ENCODE measurements at places on chromosomes 6 and 20. TPM values are rescaled to one million over a fixed set of nuclear protein-coding genes. Genes with fewer than 3 reads are reported as not detected.

The DEFB113 gene
- total RNA-seq: not detected

The TSPO2 gene
- 0.38 TPM for total RNA-seq

The CSTF1 gene
- total RNA-seq: 35.0 TPM

The GJA1 gene
- 14.6 TPM for total RNA-seq

The SLC17A2 gene
- 0.05 TPM for total RNA-seq

The ECT2L gene
- 0.09 TPM for total RNA-seq

The SERPINB6 gene
- total RNA-seq: 23.1 TPM

The BCAS1 gene
- 0.38 TPM for total RNA-seq

The MCM3 gene
- 137 TPM for total RNA-seq

The HDGFL1 gene
- total RNA-seq: not detected

The GDAP1L1 gene
- under 0.01 TPM for total RNA-seq

The EHMT2 gene
- total RNA-seq: 35.0 TPM

DNA sequence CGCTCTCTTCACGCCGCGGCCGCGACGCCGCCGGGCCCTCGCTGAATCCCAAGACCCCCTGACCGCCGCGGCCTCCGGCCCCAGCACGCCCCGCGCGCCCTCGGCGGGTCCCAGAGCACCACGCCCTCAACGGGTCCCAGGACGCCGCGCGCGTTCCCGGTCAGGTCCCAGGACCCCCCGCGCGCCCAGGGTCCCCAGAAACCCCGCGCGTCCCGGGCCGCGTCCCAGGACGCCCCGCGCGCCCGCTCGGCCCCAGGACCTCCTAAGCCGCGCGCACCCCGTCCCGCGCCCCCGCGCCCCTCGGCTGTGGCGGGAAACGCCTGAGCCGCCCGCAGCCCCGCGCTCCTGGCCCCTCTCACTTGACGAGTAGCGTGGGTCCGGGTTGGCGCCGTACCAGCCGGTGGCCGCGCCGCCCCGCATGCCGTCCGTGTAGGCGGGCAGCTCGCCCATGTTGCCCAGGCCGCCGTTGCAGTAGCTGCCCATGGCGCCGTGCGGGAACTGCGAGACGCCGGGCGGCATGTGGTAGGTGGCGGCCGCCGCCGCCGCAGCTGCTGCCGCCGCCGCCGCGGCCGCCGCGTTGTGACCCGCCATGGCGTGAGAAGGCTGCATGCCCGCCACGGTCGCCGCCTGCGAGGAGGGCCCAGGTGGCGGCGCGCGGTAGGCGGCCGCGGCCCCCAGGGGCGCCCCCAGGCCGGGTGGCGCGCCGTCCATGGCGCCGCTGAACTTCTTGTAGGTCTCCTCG lies 556 bp downstream of the NKX2-4 start:
- DNase-seq: no peak

DNA sequence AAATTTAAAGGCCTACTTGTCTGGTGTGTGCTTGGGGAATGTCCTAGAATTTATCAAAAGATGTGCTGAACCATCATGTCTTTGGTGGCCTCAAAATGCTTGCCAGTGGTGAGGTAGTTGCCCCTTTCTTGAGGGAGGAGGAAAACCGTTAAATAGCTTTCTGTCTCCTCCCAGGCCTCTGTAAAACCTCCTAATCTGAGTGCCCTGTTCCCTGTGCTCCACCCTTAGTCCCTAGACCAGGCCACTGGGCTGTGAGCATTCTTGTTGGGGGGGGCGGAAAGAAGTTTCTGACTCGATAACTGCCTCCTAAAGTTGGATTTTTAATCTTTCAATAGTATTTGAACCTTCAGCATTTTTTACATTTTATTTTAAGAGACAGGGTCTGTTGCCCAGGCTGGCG lies 23.1 kb downstream of the JARID2 start:
- DNase-seq: no peak

GRCh38 chr6:16338577-16339264 lies 100.3 kb downstream of the GMPR start:
- no peak for DNase-seq

GRCh38 chr20:15033269-15033668 lies 695.9 kb upstream of the FLRT3 start:
- no peak for DNase-seq

GRCh38 chr6:89412071-89413005 lies at the start of gene RRAGD:
RRAGD (minus strand) TSS chr6:89412273; CDS start chr6:89411993, 280 bp downstream.
- no peak for DNase-seq

GRCh38 chr6:168370310-168370991 lies 50.9 kb upstream of the DACT2 start:
- peak; percentile 3 for DNase-seq

DNA sequence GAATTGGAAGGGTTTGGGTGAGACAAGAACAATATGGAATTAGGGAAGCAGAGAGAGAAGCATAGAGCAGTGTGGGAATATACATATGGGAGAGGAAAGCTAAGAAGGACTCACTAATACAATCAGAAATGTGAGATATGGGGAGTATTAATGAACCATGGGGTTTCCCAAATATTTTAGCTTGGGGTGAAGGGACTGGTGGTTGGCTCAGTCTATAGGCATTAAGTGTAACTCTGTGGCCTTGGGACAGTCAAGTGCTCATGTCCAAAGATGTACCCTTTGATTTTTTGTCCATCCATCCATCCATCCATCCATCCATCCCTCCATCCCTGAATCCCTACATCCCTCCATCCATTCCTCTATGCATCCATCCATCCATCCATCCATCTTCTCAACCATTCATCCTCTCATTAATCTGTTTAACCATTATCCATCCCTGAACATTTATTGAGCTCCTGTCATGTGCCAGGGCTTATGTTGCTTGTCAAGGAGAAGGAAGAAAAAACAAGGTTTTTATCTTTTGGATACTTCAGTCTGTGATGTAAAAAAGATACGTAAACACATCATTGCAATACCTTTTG lies 263.4 kb upstream of the CHD6 start:
- DNase-seq: no peak

DNA sequence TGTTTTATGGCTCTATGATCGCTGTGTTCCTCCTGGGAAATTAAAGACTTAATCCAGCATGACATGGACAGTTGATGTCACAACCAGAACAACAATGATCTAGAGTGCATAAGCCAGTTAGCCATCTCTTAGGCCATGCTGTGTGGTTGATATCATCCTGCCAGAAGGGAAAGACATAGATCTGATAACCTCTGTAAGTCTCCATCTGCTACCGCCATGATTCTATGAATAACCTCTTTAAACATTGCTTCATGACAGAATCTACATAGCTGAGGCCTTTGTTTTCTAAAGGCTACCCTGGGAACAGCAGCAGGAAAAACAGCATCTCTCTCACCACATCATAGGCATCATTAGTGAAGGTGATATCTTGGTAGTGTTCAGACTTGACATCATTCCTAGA lies 117.6 kb upstream of the PHACTR1 start:
- DNase-seq: no peak

DNA sequence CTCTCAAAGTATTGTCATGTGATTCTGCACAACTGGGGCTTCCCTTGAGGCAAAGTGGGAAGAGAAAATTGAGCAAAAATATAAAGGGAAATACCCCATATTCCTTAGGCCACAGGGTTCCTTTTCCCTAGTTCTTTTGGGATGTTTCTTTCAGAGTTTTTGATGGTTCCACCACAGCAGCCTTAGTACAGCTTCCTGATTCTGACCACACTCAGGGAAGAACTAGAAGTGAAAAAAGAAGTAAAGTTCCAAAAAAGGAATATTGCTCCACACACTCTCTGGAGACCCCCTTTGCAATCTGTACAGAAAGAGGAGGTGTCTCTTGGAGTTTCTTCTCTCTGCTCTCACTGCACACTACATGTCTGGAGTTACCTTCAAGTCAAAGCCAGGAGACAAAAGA lies 27.9 kb upstream of the HLA-DQA2 start:
- no peak for DNase-seq

DNA sequence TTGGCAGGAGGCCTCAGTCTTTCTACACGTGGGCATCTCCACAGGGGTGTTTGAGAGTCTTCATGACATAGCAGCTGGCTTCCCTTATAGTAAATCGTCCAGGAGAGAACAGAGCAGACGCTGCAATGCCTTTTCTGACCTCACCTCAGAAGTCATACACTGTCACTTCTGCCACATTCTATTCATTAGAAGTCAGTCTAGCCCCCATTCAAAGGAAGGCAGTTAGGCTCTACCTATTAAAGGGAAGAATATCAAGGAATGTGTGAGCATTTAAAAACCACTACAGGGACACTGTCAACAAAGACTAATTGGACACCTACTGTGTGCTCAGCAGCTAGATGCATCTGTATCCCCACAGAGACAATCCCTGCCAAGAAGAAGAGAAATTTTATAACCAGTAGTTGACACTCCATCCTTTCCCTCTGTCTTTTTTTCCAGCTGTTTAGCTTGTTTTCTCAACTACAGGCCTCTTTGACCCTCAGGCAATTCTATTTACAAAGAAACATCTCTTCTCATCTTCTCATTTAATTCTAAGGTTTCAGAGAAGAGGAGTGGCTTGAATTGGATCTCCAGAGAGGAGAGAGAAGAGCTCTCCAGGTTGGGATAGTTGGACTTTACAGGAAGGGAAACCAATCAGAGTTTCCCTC lies 18.6 kb downstream of the ARMC12 start:
- no peak for DNase-seq

GRCh38 chr6:141492521-141493284 lies 640.0 kb upstream of the GJE1 start:
- DNase-seq: no peak

DNA sequence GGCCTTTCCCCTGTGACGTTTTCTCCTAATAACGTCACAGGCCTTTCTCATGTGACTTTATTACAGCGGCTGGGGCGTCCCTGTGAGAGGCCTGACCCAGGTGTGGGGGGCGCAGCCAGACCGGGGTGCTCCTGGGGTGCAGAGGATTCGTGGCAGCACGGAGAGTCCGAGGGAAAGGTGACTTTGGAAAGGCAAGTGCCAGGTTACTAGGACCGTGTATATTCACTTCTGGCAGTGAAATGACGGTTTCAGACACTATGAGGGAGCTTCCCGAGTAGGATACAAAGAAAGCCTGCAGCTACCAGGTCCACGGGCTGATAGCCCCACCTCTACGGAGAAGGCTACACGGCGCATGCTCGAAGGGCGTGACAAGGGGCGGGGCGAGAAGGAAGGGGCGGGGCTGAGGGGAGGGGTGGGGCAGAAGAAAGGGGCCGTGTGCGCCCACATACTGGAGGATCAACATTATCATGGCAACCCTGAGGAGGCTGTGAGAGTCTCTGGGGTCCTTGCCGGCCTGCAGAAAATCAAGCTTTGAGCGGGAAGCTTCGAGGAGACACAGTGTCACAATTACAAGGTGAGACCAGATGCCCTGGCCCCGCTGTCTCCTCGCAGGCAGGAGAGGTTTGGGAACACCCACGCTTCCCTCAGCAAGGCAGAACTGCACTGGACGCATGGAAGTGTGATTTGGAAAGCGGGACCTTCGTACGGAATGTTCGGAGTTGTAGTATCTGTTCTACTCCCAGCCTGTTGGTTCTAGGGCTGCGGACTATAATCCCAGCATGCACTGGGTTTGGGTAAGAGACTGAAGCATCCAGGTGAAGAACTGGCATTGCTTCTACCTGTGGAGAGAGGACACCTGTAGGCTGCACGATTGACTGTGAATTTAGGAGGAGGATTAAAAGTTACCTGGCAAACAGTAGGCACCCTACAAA lies 54.4 kb upstream of the ZNF337 start:
- DNase-seq: peak; percentile 53

GRCh38 chr6:47416396-47417345 lies 60.9 kb upstream of the CD2AP start:
- DNase-seq: no peak

DNA sequence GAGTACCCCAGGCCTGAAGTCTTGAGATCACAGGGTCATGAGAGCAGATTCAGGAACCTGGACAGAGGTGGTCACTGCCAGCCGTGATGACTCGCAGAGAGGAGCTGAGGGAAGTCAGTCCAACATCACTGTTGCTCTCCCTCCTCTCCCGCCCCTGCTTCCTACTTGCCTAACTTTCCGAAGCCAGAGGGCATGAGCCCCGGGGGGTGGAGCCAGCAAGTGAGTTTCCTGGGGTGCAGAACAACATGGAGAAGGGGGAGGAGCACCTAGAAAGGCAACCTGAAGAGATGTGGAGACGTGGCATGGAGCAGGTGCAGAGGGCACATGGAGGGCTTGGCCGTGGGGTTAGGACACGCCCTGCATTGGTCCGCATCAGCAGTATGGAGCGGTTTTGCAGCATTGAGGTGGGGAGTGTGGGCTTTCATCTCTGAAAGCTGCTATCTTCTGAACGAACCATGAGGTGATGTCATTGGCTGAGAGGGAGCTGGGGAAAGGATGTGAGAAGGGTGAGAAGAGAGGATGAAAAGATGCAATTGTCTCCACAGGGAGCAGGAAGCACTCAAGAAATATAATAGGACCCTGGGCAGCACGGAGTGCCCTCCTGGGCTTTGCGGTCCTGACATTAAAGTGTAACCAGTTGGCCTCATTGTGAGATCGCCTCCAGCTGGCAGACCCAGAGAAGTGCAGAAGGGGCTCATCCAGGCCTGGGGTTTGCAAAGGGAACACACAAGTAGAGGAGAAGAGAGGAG lies 25.0 kb downstream of the GDAP1L1 start:
- no peak for DNase-seq

- DNase-seq: no peak
These were observed 8.5 kb upstream of the BTN1A1 start for GRCh38 chr6:26491604-26492003.

DNA sequence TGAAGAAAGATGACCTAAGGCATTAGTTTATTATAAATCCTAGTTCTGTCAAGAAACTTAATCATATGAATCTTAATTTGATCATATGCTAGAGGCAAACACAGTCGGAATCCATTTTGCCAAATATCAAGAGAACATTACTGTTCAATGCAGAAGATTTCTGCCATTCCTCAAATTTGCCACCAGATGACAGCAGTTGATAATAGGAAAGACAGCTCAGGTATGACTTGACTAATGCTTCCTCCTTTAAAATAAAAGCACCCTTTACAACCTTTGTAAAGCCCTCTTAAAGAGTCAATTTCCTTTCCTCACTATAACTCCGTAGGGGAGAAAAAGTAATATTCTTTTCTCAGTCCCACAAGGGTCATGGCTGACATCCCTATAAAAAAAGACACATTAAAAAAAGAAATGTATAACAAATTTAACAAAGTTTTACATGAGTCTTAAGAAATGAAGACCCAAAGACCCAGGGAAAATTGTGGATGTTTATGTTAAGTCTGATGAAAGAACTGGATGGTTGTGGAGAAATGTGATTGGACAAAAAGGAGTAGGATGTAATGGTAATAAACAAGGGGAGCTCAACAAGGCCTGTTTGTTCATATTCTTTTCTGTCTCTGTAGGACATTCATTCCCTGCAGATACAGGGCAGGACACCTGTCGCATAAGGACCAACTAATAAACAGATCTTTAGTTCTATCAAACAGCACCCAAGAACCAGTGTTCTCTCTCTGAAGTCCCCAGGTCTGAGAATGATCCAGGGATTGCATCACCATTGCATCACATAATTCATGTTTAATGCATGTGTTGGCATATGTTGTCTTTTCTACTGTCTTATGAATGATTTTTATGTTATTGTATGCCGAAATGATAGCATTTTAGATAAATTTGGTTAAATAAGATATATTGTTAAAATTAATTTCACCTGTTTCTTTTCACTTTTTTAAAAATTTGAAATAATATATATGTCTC lies 23.0 kb upstream of the IL17A start:
- DNase-seq: peak; percentile 13

GRCh38 chr20:19802492-19803158 lies 44.6 kb downstream of the RIN2 start:
- no peak for DNase-seq

GRCh38 chr6:16481697-16482399 lies 243.5 kb downstream of the GMPR start:
- DNase-seq: peak; percentile 63

GRCh38 chr6:1406306-1407072 lies 17.1 kb downstream of the FOXF2 start:
- DNase-seq: no peak
